ENCODE measurements at places on chromosomes 6 and 20. TPM values are rescaled to one million over a fixed set of nuclear protein-coding genes. Genes with fewer than 3 reads are reported as not detected.

GRCh38 chr20:34538671-34539123 lies 19.8 kb upstream of the MAP1LC3A start:
- DNase-seq = no peak

- no peak for DNase-seq
These were observed 22.3 kb downstream of the ADGRG6 start for GRCh38 chr6:142324111-142324510.

DNA sequence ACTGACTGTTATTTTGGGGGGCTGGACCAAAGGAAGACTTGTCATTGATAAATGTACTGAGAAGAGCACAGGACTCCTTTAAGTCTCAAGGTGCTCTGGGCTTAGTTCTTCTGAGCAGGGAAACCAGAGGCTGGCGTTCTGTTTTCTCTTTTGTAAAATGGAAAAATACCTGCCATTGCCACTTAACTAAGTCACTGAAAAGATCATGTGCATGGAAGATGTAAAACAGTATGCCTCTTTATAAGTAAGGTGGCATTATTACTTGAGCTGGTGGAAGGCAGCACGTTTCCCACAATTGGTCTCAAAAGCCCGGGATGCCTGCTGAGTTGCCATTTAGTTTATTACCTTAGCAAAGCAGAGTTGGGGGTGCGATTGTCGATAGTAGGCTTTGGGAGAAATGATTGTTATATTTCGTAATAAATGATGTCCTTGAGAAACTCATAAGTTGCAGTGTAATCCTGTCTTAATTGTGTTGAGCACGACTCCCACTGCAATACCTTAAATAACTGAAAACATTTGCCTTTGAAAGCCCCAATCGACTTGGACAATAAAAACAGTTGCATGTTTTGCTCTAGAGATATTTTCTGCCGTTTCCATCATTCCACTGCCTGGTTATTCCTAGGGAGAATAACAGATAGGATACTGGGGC lies 3.6 kb downstream of the JARID2 start:
- no peak for DNase-seq

GRCh38 chr6:34063651-34064050 lies 82.2 kb downstream of the GRM4 start:
- no peak for DNase-seq

- no peak for DNase-seq
These were observed 13.5 kb upstream of the MYB start for GRCh38 chr6:135167617-135168016.

DNA sequence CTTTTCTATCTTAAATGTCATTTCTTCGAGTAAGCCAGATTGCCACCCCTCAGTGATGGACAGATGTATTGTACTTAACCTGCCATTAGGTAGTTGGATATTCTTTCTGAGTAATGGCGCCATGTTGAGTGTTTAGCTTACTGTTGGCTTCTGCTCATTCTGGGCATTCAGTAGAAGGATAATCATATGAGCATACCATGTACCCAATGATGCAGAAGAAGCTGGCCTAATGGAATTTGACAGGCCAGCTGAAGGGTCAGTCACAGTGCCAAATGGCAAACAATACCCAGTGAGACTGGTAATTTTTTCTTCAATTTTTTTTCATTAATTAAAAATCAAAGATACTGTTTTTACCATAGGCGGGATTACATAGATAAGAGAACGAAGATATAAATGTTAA lies 1010.8 kb upstream of the EYS start:
- DNase-seq = no peak

- DNase-seq = no peak
These were observed 98.8 kb downstream of the SLC35B3 start for GRCh38 chr6:8336406-8337057.

DNA sequence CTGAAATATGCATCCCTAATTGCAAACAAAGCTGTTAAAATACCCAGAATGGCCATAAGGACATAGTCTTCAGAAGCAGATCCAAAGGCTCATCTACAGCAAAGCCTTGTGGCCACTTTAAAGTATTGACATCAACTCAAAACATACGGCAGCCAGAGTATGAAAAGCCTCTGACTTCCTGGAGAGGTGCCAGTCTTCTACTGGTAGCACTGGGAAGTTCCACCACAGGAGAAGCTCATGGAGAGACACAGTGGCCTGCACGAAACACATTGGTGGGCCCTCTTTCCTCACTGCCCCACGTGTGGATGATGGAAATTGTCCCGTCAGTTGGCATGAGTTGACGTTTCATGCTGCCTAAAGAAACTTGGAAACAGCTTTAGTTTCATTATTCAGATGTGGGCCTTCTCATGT lies 202.6 kb upstream of the HEY2 start:
- no peak for DNase-seq

GRCh38 chr6:99739526-99739925 lies 132.9 kb downstream of the PRDM13 start:
- DNase-seq = no peak

GRCh38 chr6:89385156-89385667 lies 26.9 kb downstream of the RRAGD start:
- DNase-seq = no peak

- DNase-seq = no peak
These were observed 17.5 kb downstream of the VAPB start for GRCh38 chr20:58406422-58407001.

GRCh38 chr6:73923905-73924485 lies 228.0 kb downstream of the CD109 start:
- DNase-seq = no peak

LINC00237 gene
- not detected for total RNA-seq

- no peak for DNase-seq
These were observed 360.5 kb downstream of the BCKDHB start for GRCh38 chr6:80466981-80467380.

DNA sequence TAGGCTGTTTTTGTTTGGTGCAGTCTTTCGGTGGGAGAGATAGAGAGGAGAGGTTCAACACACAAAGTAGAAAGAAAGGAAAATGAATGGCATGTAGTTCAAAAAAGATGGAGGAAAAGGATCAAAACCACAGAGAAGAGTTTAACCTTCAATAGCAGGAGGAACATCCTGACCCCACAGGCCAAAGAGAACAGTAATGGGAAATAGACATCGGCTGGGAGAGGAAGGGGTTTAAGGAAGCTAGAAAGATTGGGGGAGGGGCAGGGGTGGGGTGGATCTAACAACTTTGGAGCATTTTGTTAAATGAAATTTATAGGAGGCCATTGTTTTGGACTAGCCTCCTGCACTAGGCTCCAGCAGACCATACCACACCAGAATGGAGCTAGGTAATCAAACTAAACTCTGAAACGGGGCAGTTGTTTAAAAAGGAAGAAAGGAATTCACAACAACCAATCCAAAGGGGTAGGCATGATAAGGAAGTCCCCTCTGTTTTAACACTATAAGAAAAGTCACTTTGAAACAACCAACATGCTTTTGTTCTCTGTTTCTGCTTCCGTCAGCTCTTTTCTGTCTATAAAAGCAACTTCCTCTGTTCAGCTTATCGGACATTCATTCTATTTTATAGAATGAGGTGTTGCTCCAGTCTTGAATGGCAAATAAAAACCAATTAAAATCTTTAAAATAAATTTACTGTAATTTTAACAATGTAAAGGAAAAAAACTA lies 82.6 kb downstream of the EPB41L2 start:
- no peak for DNase-seq

- DNase-seq = no peak
These were observed 109.3 kb downstream of the IPCEF1 start for GRCh38 chr6:154247119-154247861.

DNA sequence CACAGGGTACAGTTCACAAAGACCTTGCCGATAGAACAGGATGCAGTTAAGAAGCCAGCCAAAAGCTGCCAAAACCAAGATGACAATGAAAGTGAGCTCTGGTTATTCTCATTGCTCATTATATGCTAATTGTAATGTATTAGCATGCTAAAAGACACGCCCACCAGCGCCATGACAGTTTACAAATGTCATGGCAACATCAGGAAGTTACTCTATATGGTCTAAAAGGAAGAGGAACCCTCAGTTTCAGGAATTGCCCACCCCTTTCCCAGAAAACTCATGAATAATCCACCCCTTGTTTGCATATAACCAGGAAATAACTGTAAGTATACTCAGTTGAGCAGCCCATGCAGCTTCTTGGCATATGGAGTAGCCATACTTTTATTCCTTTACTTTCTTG lies 748.7 kb downstream of the QKI start:
- DNase-seq = no peak

RAD21L1 gene
- not detected for total RNA-seq

SYNCRIP gene
- 98.4 TPM for total RNA-seq

- DNase-seq = no peak
These were observed 66.6 kb downstream of the HIVEP2 start for GRCh38 chr6:142878407-142878806.

DNA sequence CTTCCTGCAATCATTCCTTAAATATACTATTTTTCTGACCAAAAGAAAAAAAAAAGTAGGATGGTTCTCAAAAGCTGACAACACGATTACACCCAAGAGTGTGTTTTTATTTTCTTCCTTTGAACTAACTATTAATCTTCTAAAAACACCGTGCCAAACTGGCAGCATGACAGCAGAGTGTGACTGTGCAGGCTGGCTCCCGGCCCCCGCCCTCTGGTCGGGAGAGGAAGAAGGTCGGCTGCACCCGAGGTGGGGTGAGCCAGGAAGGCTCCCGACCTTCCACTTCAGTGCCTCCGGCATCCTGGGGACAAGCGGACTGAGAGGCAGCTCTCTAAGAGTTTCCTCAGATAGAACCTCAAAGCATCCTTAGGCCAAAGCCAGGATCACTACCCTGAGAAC lies 29.2 kb downstream of the SLC22A23 start:
- no peak for DNase-seq

DNA sequence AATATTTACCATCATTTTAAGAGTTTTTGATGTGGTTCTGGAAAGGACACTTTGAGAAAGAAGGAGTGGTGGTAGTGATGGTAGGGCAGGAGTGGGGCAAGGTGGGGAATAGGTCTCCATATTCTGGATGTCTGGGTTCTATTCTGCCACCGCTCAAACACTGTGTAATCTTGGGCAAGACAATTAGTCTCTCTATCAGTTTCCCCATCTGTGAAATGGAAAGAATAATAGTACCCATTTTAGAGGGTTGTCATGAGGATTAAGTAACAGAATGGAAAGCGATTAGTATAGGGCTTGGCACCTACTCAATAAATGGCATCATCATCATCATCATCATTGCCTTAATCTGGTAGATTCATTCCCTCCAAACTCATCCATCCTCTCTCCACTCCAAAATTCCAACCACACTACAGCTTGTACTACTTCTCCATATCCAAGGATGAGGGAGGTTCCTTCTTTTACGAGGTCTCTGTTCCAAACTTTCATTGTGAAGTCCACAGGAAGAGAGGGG lies 982 bp upstream of the GGT7 start:
- DNase-seq = peak; percentile 9

DNA sequence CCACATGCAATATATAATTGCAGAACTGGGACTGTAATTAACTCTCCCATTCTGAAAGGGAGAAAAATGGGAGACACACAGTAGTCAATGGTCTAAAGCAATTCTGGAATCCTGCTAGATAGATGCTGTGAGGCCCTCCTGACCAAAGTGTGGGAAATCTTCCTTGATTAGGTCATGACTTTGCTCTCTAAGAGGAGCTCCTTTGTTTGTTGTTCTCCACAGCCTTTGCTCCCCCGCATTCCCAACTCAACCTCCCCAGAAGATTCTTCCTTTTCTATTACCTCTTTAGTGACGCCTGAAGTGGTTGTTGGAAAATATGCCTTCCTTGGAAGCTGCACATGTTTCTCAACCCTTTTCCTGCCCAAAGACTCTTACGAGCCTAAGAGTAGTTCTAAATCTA lies 28.8 kb upstream of the LIN28B start:
- DNase-seq = no peak

DNA sequence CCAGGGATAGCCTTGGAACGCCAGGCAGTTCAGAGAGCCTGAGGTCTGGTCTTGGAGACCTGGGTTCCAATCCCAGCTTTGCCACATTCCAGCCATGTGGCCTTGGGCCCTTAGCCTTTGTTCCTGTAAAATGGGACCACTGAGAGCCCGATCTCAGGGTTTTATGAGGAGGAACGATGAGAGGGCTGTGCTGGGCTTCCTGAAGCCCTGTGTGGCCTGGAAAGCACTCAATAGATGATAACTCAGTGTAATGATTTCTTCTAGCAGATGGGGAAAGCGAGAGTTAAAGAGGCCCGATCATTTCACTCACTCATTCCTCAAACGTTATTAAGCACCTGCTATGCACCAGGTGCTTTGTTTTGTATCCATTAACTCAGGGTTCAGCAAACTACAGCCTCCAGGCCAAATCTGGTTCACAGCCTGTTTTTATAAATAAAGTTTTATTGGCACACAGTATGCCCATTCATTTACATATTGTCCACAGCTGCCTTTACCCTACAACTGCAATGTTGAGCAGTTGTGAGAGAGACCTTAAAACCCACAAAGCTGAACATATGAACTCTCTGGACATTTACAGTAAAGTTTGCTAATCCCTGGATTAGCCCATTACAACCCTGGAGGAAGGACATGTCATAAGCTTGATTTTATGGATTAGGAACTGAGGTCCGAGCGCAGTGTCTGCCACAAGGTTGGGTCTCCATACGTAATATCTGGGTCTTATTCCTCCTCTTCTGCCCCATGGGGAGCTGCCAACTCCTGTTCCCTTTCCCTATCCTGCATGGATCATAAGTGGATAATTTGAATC lies 90.4 kb downstream of the CEBPB start:
- no peak for DNase-seq

GRCh38 chr6:54320871-54321270 lies 12.6 kb downstream of the TINAG start:
- no peak for DNase-seq

MLIP gene
- total RNA-seq = 0.29 TPM

- DNase-seq = no peak
These were observed 11.6 kb upstream of the SCGN start for GRCh38 chr6:25640446-25640845.

DNA sequence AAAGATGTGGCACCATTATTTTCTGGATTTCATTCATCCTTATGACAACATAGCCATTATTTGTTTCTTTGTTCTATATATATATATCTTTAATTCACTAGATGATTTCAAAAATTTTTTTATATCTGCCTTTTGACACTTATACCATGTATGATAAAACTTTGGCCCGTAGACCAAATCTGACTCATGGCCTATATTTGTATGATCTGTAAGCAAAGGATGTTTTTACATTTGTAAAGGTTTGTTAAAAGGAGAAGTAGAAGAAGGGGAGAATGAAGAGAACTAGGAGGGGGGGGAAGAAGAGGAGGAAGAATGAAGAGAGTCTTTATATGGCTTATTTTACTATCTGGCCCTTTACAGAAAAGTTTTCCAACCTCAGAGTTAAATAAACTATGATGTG lies 279.7 kb downstream of the LAMA2 start:
- DNase-seq = no peak

PTCRA gene
- total RNA-seq = not detected

DNA sequence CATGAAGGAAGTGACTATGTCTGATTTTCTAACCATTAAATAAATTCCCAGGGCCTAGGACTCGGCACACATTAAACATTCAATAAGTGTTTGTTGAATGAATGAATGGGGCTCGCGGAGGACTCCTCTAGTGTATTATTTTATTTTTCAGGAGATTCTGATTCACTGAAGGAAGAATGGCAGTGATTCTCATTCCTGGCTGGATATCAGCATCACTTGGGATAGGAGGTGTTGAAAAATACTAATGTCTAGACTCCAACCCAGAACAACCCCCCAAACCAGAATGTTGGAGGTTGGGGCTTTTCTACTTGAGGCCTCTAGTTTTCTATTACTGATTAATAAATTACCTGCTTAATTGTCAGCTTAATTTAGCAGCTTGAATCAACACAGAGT lies 195.4 kb downstream of the BTBD3 start:
- DNase-seq = no peak

Measured in mesenteric fat pad (tissue), 1 donor.